SK-N-SH treated with all-trans-retinoic acid at 6 μM for 48 hours (cell line): ENCODE measurements at places on chromosomes 7 and 10.
A peak's percentile ranks its signal among the peaks of the same experiment; 100 is the strongest.

DNA sequence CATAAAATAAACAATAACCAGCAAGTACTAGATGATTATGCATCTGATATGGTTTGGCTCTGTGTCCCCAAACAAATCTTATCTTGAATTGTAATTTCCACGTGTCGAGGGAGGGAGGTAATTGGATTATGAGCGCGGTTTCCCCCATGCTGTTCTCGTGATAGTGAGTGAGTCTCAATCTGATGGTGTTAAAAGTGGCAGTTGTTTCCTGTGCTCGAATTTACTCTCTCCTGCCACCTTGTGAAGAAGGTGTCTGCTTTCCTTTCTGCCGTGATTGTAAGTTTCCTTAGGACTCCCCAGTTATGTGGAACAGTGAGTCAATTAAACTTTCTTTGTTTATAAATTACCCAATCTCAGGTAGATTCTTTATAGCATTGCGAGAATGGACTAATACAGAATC, 15.1 kb downstream of the CNTNAP2 start:
- ATAC-seq = no peak

DNA sequence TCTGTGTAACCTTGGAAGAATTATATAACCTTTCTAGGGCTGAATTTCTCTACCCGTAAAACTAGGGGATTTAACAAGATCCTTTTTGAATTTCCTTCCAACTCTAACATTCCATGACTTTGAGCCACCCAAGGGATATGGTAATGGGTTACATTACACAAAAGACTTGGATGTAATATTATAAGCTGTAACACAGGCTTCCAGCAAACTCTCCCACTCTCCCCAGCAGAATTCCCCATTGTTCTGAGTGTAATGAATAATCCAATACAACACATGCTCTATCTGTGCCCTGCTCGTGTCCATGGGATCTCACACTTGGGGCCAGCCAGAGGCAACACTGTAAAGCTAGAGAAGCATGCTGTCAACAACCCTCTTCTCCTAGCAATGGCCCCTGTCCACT, 790.6 kb upstream of the AUTS2 start:
- no peak for ATAC-seq

GRCh38 chr10:62527019-62527827, 153.1 kb downstream of the ZNF365 start:
- no peak for ATAC-seq

DNA sequence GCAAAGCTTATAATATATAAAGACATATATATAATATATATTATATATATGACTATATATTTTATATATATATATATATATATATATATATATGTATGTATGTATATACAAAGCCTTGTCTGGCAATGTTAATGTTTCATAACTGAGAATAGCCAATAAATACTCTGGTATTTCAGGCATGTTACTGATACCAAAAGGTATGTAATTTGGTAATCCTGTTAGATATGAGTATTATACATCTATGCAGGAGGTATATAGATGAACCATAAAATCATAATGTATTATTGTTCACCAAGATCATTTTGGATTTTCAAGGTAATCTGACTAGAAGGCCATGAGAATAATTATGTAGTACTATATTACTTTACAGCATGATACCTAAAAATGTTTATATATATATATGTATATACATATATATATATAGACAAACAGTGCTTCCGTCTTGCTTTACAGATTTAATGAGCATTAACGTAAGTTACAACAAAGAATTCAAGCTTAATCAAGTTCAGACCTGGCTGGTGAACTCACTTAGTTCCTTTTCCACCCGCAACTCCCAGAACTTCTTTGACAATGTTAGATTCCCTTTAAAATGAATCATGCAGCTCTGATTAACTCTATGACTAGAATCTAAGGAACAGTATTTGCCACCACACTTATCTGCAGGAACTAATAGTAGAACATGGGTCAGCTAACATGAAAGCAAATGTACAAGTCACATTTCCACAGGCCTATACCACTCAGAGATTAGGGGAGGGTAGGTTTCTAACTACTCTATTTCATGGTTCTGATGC, 82.7 kb downstream of the SLC25A13 start:
- ATAC-seq = no peak

DNA sequence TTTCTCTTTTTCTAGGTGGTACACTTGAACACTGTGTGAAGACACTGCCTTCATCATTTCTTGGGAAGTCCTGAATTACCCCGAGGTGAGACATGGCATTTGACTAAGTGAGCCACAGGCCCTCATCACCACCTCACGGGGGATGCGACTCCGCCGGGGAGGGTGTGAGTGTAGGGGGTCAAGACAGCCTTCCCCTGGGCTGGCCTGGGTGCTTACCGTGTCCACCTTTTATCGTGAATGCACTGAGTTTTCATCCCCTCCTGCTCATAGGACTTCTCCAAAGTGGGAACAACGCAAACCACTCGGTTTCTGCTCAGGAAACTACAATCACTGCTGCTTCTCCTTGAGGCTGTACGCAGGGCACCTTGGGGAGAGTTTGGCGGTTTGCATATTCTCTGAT, 176.9 kb downstream of the SH2D4B start:
- no peak for ATAC-seq

DNA sequence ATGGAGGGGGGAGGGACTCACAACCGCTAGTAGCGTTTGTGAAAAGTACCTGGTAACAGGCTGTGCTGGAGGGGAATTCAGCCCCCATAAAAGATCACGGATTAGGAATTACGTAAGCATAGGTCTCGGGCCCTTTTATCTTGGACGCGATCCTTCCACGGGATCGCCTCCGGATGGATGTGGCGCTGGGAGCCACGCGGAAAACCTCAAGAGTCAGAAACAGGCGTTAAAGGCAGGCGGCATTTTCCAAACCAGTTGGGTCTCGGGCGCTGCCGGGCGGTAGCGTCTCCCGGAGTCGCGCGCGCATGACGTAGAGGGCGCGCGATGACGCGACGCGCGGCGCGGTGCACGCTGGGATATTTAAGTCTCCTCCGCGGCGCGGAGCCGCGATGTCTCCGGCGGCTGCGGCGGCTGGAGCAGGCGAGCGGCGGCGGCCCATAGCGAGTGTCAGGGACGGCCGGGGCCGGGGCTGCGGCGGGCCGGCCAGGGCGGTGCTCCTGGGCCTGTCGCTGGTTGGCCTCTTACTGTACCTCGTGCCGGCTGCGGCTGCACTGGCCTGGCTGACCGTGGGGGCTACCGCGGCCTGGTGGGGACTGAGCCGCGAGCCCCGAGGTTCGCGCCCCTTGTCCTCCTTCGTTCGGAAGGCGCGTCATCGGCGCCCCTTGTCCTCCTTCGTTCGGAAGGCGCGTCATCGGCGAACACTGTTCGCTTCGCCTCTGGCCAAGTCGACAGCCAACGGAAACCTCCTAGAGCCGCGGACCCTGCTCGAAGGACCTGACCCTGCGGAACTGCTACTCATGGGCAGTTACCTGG, at the start of gene POM121:
Gene POM121, plus strand, starts transcription at position 363 of the 813 bp plus-strand sequence. Its CDS starts 27 bp downstream, at position 390.
- peak; percentile 92 for ATAC-seq

DNA sequence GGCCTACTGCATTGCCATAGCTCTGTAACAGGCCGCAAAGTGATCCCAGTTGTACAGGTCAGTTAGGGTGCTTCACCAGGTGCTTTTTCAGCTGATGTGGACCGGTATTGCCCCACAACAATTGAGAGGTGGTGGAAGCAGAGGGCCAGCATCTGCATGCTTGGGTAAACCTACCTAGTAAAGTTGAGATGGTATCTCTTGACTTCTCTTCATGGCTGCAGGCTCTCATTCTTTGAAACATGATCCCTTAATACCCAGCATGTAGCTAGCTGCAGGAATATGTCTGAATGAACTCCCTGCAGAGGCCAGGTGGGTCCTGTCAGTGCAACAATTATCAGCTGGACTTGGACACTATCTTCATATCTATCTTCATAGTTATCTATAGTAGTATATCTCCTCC, 60.7 kb upstream of the CCDC6 start:
- no peak for ATAC-seq

- no peak for ATAC-seq
These were observed 223.8 kb downstream of the KIAA1217 start for GRCh38 chr10:24432478-24433416.

GRCh38 chr10:48520184-48520506, 84.7 kb downstream of the ARHGAP22 start:
- ATAC-seq = no peak

DNA sequence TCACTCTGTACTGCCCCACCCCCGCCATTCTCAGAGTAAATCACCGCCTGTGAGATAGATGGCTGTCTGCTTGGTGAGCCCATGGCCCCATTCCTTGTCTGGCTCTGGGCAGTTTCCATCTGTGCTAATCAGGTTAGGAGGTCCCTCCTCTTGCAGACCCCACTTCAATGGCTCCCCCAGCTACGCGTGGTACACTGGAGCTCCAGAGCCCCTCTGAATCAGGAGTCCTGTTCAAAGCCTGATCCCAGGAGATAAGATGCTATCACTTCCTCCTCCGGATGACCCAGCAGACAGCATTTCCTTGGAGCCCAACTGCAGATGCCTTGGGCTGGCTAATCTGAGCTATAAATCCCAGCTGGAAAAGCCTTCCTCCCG, 122.3 kb downstream of the SH3PXD2A start:
- ATAC-seq = peak; percentile 55

DNA sequence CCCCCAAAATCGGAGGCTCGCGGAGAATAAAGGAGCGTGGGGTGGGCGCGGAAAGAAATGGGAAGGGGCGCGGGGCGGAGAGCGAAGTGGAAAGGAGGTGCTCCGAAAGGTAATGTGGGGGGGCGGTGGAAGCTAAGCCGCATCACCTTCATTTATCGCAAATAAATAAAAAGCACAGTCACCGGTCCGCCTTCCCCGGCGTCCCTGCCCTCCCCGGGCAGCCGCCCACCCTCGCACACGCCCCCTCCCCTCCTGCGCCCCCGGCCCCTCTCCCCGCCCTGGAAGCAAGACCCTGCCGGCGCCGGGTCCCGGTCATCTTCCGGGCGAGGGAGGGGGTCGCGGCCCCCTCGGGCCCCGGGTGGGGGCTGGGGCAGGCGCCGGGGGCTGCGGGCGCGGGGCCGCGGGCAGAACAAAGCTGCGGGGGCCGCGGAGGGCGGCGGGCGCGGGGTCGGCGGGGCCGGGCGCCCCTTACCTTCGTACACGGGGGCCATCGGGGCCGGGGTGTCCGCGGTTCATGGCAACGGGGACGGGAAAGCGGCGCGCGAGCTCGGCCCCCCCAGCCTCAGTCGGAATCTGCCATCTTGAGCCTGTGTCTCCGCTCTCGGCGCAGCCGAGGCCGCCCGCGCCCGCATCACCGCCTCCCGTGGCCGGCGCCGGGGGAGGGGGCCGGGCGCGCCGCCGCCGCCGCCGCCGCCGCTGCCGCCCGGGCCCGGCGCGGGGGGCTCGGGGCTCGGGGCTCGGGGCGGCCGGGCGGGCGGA, 486 bp downstream of the HIPK2 start:
- ATAC-seq = no peak

DNA sequence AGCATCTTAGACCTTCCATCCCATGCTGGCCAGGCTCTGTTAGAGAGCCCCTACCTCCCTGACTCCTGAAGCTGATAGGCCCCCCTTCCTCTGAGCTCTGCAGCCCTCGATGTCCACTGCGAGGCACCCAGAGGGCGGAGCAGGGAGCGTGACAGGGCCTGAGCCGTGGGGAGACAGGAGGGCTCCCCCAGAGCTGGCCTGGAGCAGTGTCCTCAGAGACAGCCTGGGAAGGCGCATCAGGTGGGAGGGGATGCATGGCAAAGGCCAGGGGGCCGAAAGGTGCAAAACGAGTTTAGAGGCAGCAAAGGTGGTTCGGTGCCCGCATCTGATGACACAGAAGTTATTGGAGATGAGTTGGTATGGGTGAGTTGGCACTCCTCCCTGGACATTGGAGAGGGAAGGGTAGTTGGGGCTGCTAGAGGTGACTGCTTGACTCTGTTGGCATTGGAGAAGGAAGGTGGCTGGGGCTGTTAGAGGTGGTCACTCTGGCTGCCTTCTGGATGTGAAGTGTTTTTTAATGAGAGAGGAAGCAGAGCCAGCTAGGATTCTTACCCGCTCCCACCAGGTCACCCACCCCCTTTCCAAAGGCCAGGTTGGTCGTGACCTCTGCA, 53.1 kb downstream of the PRF1 start:
- peak; percentile 40 for ATAC-seq

GRCh38 chr7:90155206-90155605, 937 bp downstream of the STEAP1 start:
- no peak for ATAC-seq

DNA sequence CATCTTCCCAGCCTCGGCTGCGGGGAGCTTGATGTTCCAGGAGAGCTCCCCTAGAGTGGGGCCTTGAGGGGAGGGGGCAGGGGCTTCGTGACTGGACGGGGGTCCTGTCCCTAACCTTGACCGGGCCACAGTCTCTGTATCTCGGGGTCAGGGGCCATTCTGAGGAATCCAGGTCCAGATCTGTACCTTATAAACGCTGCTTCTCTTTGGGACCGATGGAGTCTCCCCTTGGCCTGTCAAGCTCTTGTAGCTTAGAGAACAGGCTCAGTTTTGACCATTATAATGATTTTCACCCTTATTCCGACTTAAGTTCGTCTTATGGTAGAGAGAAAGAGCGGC, 831 bp downstream of the ZKSCAN5 start:
- peak; percentile 4 for ATAC-seq

DNA sequence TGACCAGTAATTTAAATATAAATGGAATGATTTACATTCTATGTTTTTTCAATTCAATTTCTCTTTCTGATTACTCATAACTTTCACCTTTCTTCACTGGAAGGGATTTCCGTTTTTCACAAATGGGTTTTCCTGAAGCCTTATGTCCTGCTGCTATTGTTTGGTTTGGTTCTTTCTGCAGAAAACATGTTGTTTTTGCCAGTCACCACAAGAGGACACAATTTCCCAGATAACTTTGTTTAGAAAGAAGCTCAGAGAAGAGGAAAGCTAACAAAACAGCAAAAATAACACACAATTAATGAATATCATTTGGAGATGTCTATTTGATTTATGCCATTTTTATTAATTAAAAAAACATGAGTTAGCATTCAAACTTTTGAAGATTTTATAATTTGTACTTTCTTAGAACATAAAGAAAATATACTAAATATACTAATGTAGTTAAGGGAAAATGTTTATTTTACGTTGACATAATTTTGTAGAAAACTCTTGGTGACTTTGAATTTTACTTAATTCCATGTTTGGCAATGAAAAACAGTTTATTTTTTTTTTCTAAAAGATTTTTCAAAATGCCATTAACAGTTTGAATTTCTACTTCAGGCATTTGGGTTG, 4.6 kb upstream of the TWIST1 start:
- no peak for ATAC-seq

DNA sequence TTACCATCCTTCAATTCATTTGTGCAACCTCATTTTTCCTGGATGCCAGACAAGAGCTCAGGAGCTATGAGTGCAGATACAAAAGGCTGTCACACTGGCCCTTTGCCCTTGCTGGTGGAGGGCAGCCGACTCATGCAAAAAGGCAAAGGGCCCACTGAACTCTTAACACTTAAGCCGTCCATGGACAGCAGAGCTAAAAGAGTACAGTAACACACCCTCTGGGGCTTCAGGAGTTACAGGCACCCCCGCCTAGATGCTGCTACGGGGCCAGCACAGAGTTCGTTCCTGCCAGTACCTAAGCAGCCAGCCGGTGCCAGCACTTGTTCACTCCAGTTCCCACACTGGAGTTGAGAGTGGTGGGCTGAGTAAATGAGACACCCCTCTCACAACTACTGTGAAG, 69.9 kb upstream of the MRLN start:
- no peak for ATAC-seq

- no peak for ATAC-seq
These were observed 179.5 kb upstream of the RNF32 start for GRCh38 chr7:156460858-156461627.
